ENCODE measurements at places on chromosomes 1 and 21. TPM values are rescaled to one million over a fixed set of nuclear protein-coding genes. Genes with fewer than 3 reads are reported as not detected.

The PADI3 gene
- not detected for total RNA-seq

The TDRD5 gene
- not detected for total RNA-seq

The COL9A2 gene
- 3.0 TPM for total RNA-seq

The CRP gene
- not detected for total RNA-seq

GRCh38 chr1:172790245-172790644, 131.3 kb downstream of the FASLG start:
- H3K27me3 ChIP-seq = no peaks in the 10 kb centered on the region
- no peaks in the 10 kb centered on the region for H3K36me3 ChIP-seq
- no peak for DNase-seq
- no peaks in the 10 kb centered on the region for H3K4me1 ChIP-seq

- DNase-seq = no peak
- H3K27ac ChIP-seq = no peak overlapping the region
- H3K36me3 ChIP-seq = no peaks in the 10 kb centered on the region
- H3K4me1 ChIP-seq = no peaks in the 10 kb centered on the region
- H3K4me3 ChIP-seq = no peak overlapping the region
- peaks cover 7% of the 10 kb centered on the region for H3K27me3 ChIP-seq
These were observed 66.0 kb downstream of the VCAM1 start for GRCh38 chr1:100785470-100786052.

- H3K36me3 ChIP-seq = no peaks in the 10 kb centered on the region
- peaks cover 50% of the 10 kb centered on the region for H3K27me3 ChIP-seq
- no peak overlapping the region for H3K27ac ChIP-seq
- no peak overlapping the region for H3K4me3 ChIP-seq
- H3K4me1 ChIP-seq = no peaks in the 10 kb centered on the region
- no peak for DNase-seq
These were observed 514 bp downstream of the FAM43B start for GRCh38 chr1:20552728-20553445.

GRCh38 chr1:204925701-204926100, 55.0 kb downstream of the NFASC start:
- no peak overlapping the region for H3K27ac ChIP-seq
- no peaks in the 10 kb centered on the region for H3K4me1 ChIP-seq
- no peak for DNase-seq
- H3K27me3 ChIP-seq = peaks cover 11% of the 10 kb centered on the region

- H3K4me1 ChIP-seq = no peaks in the 10 kb centered on the region
- DNase-seq = no peak
- H3K27me3 ChIP-seq = no peaks in the 10 kb centered on the region
- H3K36me3 ChIP-seq = no peaks in the 10 kb centered on the region
- peak within 1 kb of the TSS; percentile 67 for H3K4me3 ChIP-seq
These were observed at the start of gene GSTM1 for GRCh38 chr1:109687641-109688499. Gene GSTM1, plus strand, starts transcription at chr1:109687817. Its CDS starts 57 bp downstream, at chr1:109687874.

- no peaks in the 10 kb centered on the region for H3K36me3 ChIP-seq
- no peaks in the 10 kb centered on the region for H3K4me1 ChIP-seq
- no peak overlapping the region for H3K4me3 ChIP-seq
- peaks cover 3% of the 10 kb centered on the region for H3K27me3 ChIP-seq
- DNase-seq = no peak
- H3K27ac ChIP-seq = no peak overlapping the region
These were observed 86.8 kb downstream of the TEX35 start for GRCh38 chr1:178599745-178600144.

DNA sequence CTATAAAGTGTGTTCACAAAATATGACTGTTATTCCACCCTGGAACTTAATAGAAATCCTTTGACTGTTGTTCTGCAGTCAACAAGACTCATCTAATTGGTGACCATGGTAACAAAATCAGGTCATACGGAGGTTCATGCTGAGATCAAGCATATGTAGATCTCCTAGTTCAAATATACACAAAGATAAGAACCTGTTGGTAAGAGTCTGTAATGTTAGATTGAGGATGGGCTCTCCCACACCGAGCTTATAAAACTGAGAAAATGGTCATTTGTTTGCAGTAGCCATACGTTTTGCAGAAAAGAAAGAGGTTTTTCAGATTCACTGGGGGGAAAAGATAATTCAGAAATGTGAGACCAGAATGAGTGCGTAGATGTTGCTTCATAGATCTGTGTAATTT, 468.1 kb downstream of the RPS6KC1 start:
- peaks cover under 1% of the 10 kb centered on the region for H3K27me3 ChIP-seq
- H3K36me3 ChIP-seq = no peaks in the 10 kb centered on the region
- no peaks in the 10 kb centered on the region for H3K4me1 ChIP-seq
- H3K27ac ChIP-seq = no peak overlapping the region
- no peak overlapping the region for H3K4me3 ChIP-seq

GRCh38 chr21:38825269-38825668, 19.5 kb downstream of the ETS2 start:
- no peak for DNase-seq
- no peak overlapping the region for H3K4me3 ChIP-seq
- H3K27me3 ChIP-seq = no peaks in the 10 kb centered on the region
- H3K27ac ChIP-seq = no peak overlapping the region
- H3K36me3 ChIP-seq = peaks cover 39% of the 10 kb centered on the region

- no peaks in the 10 kb centered on the region for H3K4me1 ChIP-seq
- H3K36me3 ChIP-seq = no peaks in the 10 kb centered on the region
- no peak overlapping the region for H3K4me3 ChIP-seq
- no peak overlapping the region for H3K27ac ChIP-seq
These were observed 50.7 kb downstream of the EBNA1BP2 start for GRCh38 chr1:43121256-43121900.

GRCh38 chr1:61081686-61082310, 563 bp upstream of the NFIA start:
- no peaks in the 10 kb centered on the region for H3K36me3 ChIP-seq
- peak; percentile 20 for DNase-seq
- H3K4me3 ChIP-seq = peak overlapping the region; percentile 68
- no peaks in the 10 kb centered on the region for H3K27me3 ChIP-seq

DNA sequence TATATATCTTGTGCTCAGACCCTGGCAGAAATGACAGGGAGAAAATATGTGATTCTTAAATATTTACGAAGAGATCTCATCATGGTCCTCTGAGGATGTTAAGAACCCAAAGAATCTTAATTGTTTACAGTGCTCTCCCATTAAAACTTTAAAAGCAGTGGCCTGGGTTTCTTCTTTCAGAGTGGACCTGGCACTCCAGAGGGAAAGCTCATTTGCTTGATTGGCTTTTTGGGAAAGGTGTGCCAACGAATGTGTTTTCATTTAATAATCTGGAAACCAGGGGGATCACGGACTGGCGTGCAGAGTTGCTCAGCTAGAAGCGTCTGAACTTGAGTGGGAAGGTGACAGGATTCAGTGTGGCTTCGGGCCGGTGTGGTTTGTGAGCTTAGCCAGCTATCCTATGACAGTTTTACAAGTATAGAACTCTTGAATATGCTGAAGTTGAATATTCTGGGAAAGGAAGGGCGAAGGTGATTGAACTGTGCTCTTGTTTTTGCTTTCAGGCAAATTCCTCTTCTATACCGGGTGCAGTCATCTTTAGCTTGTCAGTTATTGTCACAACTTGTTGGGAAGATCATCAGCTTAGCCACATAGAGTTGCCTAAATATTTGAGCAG, 154.8 kb downstream of the C1orf21 start:
- H3K27ac ChIP-seq = no peak overlapping the region
- H3K4me3 ChIP-seq = no peak overlapping the region
- no peaks in the 10 kb centered on the region for H3K4me1 ChIP-seq
- H3K27me3 ChIP-seq = peaks cover 4% of the 10 kb centered on the region
- DNase-seq = no peak
- H3K36me3 ChIP-seq = no peaks in the 10 kb centered on the region

DNA sequence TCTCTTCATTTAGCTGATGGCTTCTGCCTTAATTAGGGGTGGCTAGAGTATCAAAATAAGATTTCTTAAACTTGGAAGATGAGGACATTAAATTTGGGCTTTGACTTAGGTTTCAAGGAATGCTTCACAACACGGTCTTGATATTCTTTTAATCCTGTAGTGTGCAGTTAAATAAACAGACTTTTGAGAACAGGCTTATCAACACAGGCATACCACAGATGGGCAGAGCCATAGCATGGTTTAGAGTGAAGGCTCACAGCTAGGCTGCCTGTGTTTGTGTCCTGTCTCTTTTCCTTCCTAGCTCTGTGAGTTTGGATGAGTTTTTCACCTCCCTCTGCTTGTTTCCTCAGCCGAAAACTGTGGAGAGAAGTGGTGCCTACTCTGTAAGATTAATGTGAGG, 102.3 kb upstream of the IPO9 start:
- H3K36me3 ChIP-seq = no peaks in the 10 kb centered on the region
- H3K27ac ChIP-seq = no peak overlapping the region
- DNase-seq = no peak
- no peak overlapping the region for H3K4me3 ChIP-seq
- no peaks in the 10 kb centered on the region for H3K4me1 ChIP-seq

- H3K36me3 ChIP-seq = no peaks in the 10 kb centered on the region
- no peak overlapping the region for H3K4me3 ChIP-seq
- H3K27ac ChIP-seq = no peak overlapping the region
- H3K27me3 ChIP-seq = peaks cover 6% of the 10 kb centered on the region
These were observed 67.6 kb upstream of the GUCA2B start for GRCh38 chr1:42085596-42085995.

DNA sequence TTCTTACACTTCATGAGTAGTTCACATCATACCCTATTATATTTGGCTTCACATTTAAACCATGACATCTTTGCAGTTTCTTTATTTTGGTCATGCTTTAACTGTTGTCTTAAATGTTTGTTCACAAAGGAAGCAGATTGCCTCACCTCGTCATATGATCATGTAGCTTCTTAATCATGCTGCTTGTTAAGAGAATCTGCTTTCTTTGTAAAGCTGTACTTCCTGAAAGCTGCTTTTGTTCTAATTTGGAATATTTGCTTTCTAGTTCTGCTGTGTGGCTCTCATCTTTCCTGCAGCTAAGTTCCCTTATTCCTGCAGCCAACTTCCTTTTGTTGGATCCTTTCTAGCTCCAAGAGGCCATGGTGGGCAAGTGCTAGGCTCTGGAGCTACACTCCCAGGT, 62.9 kb upstream of the SIM2 start:
- H3K27me3 ChIP-seq = no peaks in the 10 kb centered on the region
- no peak overlapping the region for H3K4me3 ChIP-seq
- no peaks in the 10 kb centered on the region for H3K4me1 ChIP-seq
- no peak for DNase-seq
- H3K36me3 ChIP-seq = no peaks in the 10 kb centered on the region

- no peaks in the 10 kb centered on the region for H3K36me3 ChIP-seq
- H3K27ac ChIP-seq = no peak overlapping the region
These were observed 70.0 kb upstream of the C21orf91 start for GRCh38 chr21:17889171-17889570.

GRCh38 chr1:2583871-2584351, 2.7 kb upstream of the PRXL2B start:
- H3K36me3 ChIP-seq = peaks cover under 1% of the 10 kb centered on the region
- no peak for DNase-seq
- H3K4me1 ChIP-seq = peaks cover 86% of the 10 kb centered on the region
- H3K27me3 ChIP-seq = no peaks in the 10 kb centered on the region
- H3K4me3 ChIP-seq = peak overlapping the region; percentile 15

Measured in CD4-positive, alpha-beta T cell (primary cell).